ENCODE measurements at places on chromosomes 3 and 15. TPM values are rescaled to one million over a fixed set of nuclear protein-coding genes. Genes with fewer than 3 reads are reported as not detected.

SH2D7 gene
- total RNA-seq: not detected

CCDC54 gene
- not detected for total RNA-seq

CCNB2 gene
- 11.8 TPM for total RNA-seq

TLR9 gene
- total RNA-seq: under 0.01 TPM

CCRL2 gene
- 1.4 TPM for total RNA-seq

PDE12 gene
- 19.6 TPM for total RNA-seq

ASB14 gene
- 0.69 TPM for total RNA-seq

ST3GAL6 gene
- 10.6 TPM for total RNA-seq

SAXO2 gene
- 14.8 TPM for total RNA-seq

ALPK3 gene
- 2.5 TPM for total RNA-seq

ONECUT1 gene
- 4.6 TPM for total RNA-seq

FBXW12 gene
- 1.8 TPM for total RNA-seq

LIPC gene
- not detected for total RNA-seq

C3orf85 gene
- not detected for total RNA-seq

CKMT1A gene
- 19.6 TPM for total RNA-seq

SHISA5 gene
- total RNA-seq: 56.1 TPM

CHSY1 gene
- total RNA-seq: 34.1 TPM

TGM4 gene
- total RNA-seq: not detected

ZNF80 gene
- total RNA-seq: 0.23 TPM

SOX2 gene
- 188 TPM for total RNA-seq

LYSMD4 gene
- 20.1 TPM for total RNA-seq

MUC4 gene
- 0.46 TPM for total RNA-seq

TP63 gene
- total RNA-seq: 0.23 TPM

FAM81A gene
- total RNA-seq: 22.6 TPM

FAM3D gene
- total RNA-seq: not detected

WNT5A gene
- total RNA-seq: 16.4 TPM

STRC gene
- 0.92 TPM for total RNA-seq

TICRR gene
- 2.8 TPM for total RNA-seq

ST8SIA2 gene
- 61.8 TPM for total RNA-seq

CACNA2D2 gene
- total RNA-seq: 25.4 TPM

PLA1A gene
- 0.23 TPM for total RNA-seq

GOLGA6A gene
- 0.23 TPM for total RNA-seq

PLAAT1 gene
- total RNA-seq: 13.6 TPM

SENP8 gene
- 6.0 TPM for total RNA-seq

PDE8A gene
- total RNA-seq: 31.1 TPM

TOPAZ1 gene
- under 0.01 TPM for total RNA-seq

C3orf33 gene
- total RNA-seq: 15.9 TPM

TMEM207 gene
- total RNA-seq: not detected

TMEM266 gene
- total RNA-seq: 12.5 TPM

IL17RE gene
- total RNA-seq: 1.4 TPM

ANKUB1 gene
- 4.2 TPM for total RNA-seq

CFAP100 gene
- 6.5 TPM for total RNA-seq

AGBL1 gene
- total RNA-seq: 3.0 TPM

SMAD3 gene
- 5.8 TPM for total RNA-seq

PARP3 gene
- 4.8 TPM for total RNA-seq

SCN11A gene
- 0.46 TPM for total RNA-seq

NR2E3 gene
- total RNA-seq: not detected

COL6A5 gene
- total RNA-seq: 0.69 TPM

ZNF654 gene
- 30.4 TPM for total RNA-seq

GOLGA8S gene
- 0.23 TPM for total RNA-seq

MAGEL2 gene
- 13.8 TPM for total RNA-seq

CD80 gene
- under 0.01 TPM for total RNA-seq

UQCRC1 gene
- 194 TPM for total RNA-seq

HIGD2B gene
- not detected for total RNA-seq

UBR1 gene
- total RNA-seq: 79.8 TPM

GPR62 gene
- total RNA-seq: 0.46 TPM

Data from diencephalon (tissue), 1 donor.